ENCODE measurements at places on chromosomes 3 and 15. TPM values are rescaled to one million over a fixed set of nuclear protein-coding genes. Genes with fewer than 3 reads are reported as not detected.

ABHD10 gene
- total RNA-seq = 89.5 TPM

CPEB1 gene
- total RNA-seq = 2.8 TPM

UPK1B gene
- 0.16 TPM for total RNA-seq

TEX9 gene
- total RNA-seq = 23.2 TPM

IL17RC gene
- total RNA-seq = 4.5 TPM

IMPG2 gene
- total RNA-seq = 3.0 TPM

CCR8 gene
- not detected for total RNA-seq

SOX14 gene
- total RNA-seq = not detected

SERINC4 gene
- not detected for total RNA-seq

NGLY1 gene
- 34.0 TPM for total RNA-seq

LRTM1 gene
- not detected for total RNA-seq

RBMS3 gene
- 19.8 TPM for total RNA-seq

MINAR1 gene
- total RNA-seq = 3.6 TPM

GP9 gene
- not detected for total RNA-seq

GRCh38 chr3:49120096-49120437 is 556 bp downstream of the USP19 start:
- no peak for DNase-seq

DNA sequence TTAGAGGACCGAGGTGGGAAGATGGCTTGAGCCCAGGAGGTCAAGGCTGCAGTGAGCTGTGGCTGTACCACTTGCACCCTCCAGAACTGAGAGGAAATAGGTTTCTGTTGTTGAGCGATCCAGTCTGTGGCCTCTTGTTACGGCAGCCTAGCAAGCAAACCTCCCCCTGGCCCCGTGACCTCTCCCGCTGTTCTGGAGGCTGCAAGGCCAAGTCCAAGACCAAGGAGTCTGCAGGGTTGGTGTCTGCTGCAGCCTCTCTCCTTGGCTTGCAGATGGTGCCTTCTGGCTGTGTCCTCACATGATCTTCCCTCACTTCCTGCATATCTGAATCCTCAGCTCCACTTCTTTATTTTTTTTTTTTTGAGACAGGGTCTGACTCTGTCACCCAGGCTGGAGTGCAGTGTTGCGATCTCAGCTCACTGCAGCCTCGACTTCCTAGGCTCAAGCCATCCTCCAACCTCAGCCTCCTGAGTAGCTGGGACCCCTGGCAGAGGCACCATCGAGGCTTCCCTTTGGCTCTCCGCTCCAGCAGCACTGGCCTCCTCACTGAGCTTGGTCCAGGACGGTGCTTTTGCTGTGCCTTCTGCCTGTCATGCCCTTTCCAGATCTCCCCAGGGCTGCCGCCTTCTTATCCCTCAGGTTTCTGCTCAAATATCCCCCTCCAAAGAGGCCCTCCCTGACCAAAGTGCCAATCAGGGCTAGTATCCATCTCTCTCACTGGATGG is 18.0 kb upstream of the PLXND1 start:
- no peak for DNase-seq

DNA sequence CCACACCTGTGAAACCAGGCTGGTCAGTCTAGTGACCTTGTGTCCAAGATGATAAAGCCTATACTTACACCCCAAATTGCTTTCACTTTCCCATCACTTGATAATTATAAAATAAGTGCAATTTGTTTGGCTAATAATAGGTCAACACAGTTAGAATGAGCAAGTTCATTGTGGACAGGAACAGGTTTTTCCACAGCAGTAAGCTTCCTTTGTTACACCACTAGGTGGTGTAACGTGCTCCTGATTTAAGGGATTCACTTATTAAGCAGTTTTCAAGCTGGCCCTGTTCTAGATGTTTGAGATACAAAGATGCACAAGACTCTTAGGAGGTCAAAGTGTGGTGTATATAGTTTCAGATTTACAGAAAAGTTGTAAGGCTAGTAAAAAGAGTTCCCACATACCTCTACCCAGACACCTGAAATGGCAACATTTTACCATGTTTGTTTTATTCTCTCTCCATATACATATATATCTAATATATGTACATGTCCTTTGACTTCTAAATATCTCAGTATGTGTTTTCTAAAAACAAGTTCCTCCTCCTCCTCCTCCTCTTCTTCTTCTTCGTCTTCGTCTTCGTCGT is 6.8 kb upstream of the MFSD1 start:
- no peak for DNase-seq

DNA sequence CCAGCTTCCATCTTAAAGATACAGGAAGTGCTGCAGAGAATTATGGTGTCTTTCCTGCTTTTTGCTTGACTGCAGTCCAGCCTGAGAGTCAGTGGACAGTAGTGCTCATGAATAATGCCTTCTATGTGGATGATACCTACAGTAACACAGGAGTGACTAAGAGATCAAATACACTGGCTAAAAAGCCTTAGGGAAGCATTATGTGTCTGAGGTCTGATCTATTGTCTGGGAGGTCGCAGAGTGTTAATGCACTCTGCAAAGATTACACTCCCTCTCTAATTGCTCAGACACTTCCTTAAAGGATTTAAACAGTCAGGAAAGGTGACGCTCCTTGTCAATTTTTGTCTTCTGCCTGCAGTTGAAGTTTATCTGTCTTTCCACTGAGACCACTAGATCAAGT is 183.6 kb downstream of the MCTP2 start:
- no peak for DNase-seq

DNA sequence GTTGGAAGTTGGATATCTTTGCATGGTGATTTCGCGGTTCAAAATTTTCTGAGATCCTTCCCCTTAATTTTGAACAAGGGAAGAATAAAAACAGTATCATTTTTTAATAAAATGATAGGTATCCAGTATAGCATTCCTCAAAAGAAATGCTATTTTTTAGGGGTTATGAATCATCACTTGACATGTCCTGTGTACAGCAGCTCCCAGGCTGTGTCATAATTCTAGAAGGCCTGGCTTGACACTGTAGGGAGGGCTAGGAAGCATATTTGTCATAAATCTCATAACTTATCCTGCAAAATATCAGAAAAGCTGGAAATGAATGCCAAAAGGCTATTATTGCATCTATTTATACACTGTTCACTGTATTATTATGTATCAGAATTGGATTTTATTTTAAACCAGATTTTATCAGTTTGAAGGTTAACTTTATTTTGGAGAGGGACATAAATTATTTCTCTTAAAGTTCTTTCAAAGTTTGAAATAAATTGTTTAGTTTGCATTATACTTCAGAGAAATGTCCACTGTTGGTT is 539.1 kb upstream of the ROBO2 start:
- DNase-seq = no peak

DNA sequence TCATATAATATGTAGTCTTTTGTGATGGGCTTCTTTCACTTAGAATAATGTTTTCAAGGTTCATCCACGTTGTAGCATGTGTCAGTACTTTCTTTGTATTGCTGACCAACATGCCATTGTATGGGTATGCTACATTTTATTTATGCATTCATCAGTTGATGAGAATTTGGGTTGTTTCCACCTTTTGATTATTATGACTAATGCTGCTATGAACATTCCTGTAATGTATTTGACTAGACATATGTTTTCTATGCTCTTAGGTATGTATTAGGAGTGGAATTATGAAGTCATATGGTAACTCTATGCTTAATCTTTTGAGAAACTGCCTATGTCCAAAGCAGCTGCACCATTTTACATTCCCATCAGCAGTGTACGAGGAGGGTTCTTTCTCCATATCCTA is 3.2 kb upstream of the PODXL2 start:
- no peak for DNase-seq

DNA sequence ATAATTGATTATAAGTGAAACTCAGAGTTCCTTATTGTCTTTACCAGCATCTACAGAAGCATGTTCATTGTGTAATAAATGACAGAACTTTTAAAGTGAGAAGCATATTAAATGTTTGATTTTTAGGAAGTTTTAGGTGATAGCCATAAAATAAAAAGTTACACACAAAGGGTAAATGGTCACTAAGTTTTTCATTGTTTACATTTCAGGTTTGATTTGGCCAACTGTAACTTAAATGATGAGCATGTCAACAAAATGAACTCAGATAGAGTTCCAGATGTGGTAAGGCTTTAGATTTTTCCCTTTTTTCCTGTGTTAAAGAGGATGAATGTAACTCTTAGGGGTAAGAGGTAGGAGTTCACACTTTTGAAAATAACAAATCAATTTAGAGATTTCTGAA is 25.9 kb downstream of the NMD3 start:
- DNase-seq = no peak

DNA sequence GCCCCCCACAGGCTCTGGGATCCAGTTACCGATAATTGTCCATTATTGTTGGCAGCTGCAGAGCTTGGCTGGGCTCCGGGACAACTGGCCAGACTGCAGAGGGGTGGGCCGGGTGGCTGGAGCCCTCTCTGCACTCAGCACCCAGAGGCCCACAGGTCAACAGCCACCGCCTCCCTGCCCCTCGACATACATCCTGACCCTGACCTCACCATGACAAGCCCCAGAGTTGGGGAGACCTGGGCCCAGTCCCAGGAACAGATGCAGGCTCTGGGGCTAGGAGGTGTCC is 22.4 kb downstream of the PTH1R start:
- DNase-seq = no peak

GRCh38 chr3:16917980-16918682 is 33.4 kb downstream of the PLCL2 start:
- no peak for DNase-seq

GRCh38 chr3:119235151-119235550 is 5.5 kb downstream of the B4GALT4 start:
- DNase-seq = no peak

DNA sequence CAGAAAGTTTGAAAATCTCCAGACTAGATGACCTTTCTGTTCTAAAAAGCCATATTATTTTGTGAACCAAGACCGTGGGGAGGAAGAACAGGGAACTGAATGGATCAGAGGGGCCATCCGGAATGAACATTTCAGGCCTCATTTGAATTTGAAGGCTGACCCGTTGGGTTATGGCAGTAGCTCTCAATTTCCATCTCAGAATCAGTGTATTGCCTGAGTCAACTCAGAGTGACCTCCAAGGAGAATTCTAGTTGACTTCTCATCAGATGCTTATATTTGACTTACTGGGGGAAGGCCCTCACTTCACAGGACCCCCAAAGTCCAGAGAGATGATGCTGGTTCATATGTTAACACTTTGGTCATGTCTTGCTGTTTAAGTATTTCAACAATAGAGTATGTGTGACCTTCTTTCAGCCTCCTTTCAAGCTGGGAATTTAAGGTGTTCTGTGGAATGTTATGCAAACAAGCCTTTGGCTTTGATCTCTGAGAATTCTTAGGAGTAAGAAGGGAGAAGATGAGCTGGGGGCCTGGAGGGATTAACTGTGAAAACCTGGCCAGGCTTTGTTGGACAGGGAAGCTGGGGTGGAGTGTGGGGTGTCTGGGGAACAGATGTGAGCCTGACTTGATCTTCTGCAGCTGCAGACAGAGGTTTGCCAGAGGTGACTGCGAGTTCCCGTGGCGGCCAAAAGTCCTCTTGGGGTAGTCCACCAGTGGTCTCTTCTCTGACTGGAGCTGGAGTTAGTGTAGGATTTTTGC is 111.2 kb upstream of the RGMA start:
- no peak for DNase-seq

GRCh38 chr3:62672988-62673313 is 202.3 kb downstream of the CADPS start:
- no peak for DNase-seq

- no peak for DNase-seq
Observed at GRCh38 chr3:67804578-67804977, 150.2 kb upstream of the SUCLG2 start.

GRCh38 chr3:123559040-123559861 is 25.6 kb downstream of the HACD2 start:
- no peak for DNase-seq

- DNase-seq = no peak
Observed at GRCh38 chr3:156749244-156749643, 74.9 kb downstream of the TIPARP start.

- no peak for DNase-seq
Observed at GRCh38 chr3:52532838-52533622, 627 bp downstream of the NT5DC2 start.

DNA sequence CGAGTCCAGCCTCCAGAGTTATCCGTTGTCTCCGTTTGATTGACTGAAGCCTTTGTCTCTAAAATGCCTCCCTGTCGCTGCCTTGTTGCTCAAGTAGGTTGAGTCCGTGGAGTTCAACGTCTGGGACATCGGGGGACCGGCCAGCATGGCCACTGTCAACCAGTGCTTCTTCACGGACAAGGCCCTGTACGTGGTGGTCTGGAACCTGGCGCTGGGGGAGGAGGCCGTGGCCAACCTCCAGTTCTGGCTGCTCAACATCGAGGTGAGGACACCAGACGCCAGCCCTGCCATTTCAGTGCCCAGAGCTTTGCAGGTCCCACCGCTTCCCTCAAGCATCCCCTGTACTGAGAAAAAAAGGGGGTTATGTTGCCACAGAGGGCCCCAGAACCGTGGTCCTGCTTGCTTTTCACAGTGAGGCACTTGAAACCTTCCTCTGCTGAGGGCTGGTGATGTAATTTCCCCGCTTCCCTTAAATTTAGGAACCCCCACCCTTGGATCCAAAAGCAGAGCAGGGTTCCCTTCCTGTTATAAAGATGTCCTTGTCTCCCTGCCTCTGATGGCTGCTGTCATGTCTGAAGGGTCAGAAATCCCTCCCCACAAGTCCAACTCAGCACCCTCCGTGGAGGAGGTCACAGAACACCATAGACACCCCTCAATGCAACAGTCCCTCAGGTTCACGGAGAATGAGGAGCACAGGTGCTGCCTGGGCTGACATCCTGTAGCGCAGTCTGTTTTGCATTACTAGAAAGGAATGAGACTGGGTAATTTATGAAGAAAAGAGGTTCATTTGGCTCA is 105.7 kb downstream of the LRRK1 start:
- DNase-seq = no peak

DNA sequence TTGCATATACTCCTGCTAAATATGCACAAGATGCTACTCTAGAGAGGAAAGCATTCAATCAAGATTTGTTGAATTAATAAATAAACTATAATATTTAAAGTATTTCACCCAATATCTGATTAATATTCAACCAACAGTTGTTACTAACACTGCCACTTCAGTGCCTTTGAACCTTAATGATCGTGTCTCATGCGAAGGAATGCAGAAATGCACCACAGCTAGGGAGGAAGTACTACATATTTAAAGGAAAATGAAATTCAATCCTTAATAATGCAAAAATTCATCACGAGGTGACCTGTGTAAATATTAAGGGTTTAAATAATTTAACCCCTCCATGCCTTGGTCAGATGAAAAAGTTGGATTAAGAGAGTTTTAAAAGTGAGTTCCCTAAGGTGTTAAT is 114.2 kb upstream of the DAZL start:
- no peak for DNase-seq

- no peak for DNase-seq
Observed at GRCh38 chr3:179196098-179196497, 47.9 kb downstream of the PIK3CA start.

Measured in occipital lobe (tissue), 3 donors.